ENCODE measurements at places on chromosomes 6 and 20.

GRCh38 chr6:105250533-105250932 is 70.7 kb upstream of the POPDC3 start:
- no peak for DNase-seq

GRCh38 chr20:17834804-17835203 is 133.8 kb downstream of the SNX5 start:
- no peak for DNase-seq

DNA sequence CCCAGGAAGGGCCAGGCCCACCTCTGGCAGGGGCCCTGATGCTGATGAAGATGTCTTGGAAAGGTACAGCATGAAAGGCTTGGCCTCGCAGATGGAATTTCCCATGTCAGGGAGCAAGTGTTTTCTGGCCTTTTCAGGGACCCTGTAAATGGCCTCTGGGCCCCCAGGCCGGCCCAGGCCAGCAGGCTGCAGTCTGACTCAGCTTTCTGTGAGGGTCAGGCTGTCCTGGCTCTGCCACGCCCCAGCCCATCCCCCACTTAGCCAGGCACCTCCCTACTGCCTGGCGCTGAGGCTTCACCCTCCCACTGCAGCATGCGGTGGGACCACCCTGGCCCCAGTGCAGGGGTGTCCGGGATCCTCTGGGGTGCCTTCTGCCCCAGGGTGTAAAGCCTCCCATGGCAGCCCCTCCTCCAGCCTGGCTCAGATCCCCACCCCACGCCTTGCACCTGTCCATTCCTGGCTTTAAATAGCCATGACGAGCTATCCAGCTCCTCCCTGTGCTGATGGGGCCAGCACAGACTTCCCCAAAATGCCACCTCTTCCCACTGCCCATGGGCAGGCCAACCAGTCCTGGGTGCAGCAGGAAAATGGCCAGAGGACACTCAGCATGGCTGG is 35.6 kb upstream of the GATA5 start:
- no peak for DNase-seq

- DNase-seq, result no peak
Measured at GRCh38 chr20:37859406-37860171, 43.3 kb upstream of the VSTM2L start.

GRCh38 chr6:12849809-12850198 is 133.2 kb downstream of the PHACTR1 start:
- no peak for DNase-seq

- no peak for DNase-seq
Measured at GRCh38 chr6:127458817-127459216, 372 bp downstream of the KIAA0408 start.

GRCh38 chr20:17896771-17897369 is 71.7 kb downstream of the SNX5 start:
- no peak for DNase-seq

- DNase-seq, result no peak
Measured at GRCh38 chr6:98636941-98637340, 197.4 kb upstream of the POU3F2 start.

GRCh38 chr6:144321839-144322591 is 36.9 kb downstream of the UTRN start:
- DNase-seq, result no peak

DNA sequence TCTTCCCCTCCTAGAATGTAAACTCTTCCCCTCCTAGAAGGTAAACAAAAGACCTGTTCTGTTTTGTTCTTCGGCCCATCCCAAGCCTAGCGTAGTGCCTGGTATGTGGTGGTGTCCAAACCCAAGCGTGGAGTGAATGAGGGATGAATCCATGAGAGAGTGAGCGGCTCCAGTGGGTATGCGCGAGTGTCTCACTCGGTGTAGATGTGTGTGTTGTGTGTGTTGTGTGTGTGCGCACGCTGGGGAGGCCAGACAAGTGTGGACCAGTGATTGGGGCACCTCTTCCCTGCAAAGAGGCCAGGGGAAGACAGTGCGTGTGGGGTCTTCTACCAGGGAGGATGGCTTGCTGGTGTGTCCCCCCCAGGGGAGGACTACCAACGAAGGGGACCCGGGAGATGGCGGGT is 392 bp upstream of the SLC2A10 start:
- no peak for DNase-seq

- no peak for DNase-seq
Measured at GRCh38 chr6:148457137-148457842, 114.7 kb downstream of the SASH1 start.

- DNase-seq, result no peak
Measured at GRCh38 chr6:73299151-73299971, 36.4 kb upstream of the KHDC1 start.

DNA sequence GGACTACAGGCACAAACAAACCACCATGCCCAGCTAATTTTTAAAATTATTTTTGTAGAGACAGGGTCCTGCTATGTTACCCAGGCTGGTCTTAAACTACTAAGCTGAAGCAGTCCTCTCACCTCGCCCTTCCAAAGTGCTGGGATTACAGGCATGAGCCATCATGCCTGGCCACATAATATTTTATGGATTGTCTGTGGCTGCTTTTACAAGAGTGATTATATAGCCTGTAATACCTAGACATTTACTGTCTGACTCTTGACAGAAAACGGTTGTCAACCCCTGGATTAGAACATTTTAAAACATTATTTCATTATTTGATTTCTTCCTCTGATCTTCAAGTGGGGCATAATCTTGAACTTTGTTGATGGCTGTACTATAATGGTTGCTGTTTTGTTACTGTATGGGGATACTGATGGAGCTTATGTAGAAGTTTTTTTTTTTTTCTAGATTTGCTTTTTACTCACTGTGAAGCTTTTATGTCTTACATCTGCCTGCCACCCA is 14.3 kb downstream of the PARD6B start:
- DNase-seq, result no peak

DNA sequence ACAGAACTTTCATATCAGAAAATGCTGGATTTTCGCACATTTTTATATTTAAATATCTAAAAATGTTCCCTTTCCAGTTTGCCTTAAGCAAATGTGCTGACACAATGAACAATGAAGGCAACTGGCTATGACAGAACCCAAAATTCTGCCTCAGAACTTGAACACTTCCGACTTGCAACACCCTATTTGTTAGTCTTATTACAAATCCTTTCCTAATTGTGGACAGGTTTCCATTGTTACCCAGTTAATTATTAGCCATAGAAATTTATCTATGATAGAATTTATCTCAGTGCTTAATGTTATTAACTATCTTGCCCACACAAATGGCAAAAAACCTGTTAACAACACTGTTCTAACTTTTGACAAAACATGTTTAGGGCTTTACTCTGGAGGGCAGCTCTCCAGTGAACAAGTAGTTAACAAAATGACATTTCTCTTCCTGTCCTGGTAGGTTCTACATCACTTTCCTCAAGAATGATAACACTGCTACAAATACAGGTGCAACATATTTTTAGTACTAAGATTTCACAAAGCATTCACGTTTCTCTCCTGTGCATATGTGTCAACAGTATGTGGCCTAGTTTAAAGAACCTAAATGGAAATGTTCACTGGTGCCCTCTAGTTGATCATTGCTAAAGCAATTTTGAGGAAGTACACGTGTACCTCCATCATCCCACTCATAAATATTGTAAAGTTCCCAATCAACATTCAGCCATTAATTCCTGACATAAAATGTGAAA is 58.4 kb downstream of the HIVEP2 start:
- no peak for DNase-seq

- DNase-seq, result no peak
Measured at GRCh38 chr6:162344646-162345010, 382.9 kb downstream of the PRKN start.

GRCh38 chr6:13075141-13075845 is 253.0 kb downstream of the TBC1D7 start:
- DNase-seq, result no peak

DNA sequence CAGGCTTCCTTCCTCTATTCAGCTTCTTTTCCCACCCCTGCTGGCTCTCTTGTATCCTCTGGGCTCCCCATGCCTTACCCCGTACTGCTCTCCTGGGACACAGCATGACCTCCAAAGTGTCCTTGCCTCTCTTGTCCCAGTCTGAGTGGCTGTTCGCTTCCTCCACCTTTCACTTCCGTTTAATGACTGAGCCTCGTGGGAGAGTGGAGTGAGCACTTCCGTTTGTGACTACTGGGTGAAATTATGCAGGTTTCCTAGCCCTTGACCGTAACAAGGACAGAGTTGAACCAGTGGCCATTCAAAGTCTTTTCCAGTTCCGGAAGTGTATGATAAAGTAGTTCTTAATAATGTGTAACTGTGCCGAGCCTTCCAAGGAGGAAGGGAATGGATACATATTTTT is 109.2 kb downstream of the ARID1B start:
- DNase-seq, result no peak

DNA sequence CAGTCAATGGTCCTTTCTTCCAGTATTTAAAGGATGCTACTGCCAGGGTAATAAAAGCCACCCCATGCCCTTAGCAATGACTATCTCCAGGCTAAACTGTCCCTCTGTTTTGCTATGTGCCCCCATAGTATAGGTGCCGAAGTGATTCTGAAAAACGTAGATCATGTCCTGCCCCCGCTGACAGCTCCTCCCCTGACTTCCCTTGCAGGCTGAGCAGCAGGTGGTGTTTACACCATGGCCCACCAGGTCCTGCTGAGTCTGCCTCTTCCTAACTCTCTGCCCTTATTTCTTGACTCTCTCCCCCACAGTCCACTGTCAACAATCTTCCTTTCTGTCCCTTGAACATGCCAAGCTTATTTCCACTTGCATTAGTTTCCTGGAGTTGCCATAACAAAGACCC is 352.5 kb upstream of the TSHZ2 start:
- DNase-seq, result no peak

DNA sequence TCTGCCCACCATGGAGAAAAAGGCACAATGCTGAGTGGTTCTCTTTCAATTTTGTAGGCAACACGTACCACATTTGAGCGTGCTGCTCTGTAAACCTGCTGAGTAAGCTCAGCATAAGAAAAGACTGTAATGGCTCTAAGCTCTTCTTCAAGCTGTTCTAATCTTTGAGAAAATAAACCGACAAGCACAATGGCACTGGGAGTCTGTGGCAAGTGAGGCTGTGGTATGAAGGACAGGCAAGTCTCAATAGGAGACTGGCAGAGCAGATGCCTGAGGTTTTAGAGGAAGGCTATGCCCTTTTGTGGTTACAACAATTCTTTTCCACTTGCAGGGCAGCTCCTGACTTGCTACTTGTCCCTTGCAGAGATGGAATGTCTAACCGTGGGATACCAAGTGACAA is 136.7 kb upstream of the EXOC2 start:
- DNase-seq, result no peak

GRCh38 chr6:168156742-168157265 is 77.8 kb upstream of the FRMD1 start:
- no peak for DNase-seq

- no peak for DNase-seq
Measured at GRCh38 chr6:99219788-99220187, 129.7 kb downstream of the FAXC start.

- DNase-seq, result no peak
Measured at GRCh38 chr6:91660893-91661292, 1074.0 kb upstream of the MAP3K7 start.

DNA sequence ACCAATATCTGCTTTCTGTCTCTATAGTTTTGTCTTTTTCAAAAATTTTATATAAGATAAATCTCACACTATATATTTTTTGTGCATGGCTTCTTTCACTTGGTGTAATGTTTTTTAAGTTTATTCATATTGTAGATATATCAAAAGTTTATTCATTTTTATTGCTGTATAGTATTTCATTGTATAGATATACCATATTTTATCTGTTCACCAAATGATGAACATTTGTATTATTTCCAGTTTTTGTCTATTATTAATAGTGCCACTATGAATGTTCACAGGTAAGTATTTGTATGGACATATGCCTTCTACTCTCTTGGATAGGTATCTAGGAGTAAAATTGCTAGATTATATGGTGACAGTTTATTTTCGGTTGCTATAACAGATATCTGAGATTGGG is 289.5 kb upstream of the CITED2 start:
- DNase-seq, result no peak

DNA sequence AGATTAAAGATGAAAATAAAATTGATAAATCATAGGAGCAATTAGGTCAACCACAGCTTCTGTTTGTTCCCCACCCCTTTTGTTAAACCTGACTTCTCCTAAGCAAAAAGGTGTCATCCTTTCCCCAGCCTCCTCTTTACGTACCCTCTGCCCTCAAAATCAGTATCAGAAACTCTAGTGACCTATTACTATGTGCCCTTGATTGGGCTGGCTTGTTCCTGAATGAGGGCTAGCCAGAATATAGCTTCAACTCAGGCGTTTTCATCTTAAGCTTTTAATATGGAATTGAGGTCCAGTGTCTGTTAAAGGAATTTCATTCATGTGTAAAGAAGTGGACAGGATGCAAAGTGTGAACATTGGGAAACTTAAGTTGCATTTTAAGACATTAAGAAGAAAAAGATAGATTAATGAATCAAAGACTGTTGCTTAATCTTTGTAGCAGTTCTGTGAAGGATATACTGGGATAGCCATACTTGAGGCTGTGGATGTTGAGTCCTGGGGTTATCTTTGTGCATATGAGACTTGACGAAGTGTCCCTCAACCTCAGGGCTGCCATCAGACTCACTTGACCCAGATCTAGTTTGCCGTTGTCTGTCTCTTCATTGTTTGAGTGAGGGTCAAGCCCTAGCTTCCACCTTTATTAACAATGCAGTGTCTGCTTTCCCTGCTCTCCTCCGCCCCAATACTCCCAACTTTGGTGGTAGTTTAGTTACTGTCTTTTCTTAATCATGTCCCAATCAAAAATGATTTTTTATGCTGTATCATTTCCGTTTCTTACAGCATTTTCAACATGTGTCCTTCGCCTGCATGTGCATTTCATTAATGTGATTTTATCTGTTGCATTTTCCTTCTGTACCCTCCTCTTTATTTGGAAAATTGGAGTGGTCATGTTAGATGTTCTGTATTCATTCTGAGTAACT is 1.9 kb downstream of the TBPL1 start:
- DNase-seq, result no peak

DNA sequence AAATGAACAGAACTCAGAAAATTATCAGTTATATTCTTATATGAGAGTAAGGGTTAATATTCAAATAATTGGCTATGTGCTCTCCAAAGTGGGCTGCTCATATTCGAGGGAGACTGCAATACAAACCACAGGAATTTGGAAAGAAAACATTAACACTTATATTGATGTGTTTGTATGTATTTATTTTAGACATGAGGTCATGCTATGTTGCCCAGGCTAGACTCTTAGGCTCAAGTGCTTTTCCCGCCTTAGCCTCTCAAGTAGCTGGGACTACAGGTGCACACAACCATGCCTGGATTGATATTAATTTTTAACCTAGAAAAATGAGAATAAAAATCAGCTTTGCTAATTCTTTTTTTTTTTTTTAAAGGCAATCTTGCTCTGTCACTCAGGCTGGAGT is 35.0 kb downstream of the BTBD9 start:
- no peak for DNase-seq

Data from omental fat pad (tissue), 4 donors.